ENCODE measurements at places on chromosomes 11 and 22. TPM values are rescaled to one million over a fixed set of nuclear protein-coding genes. Genes with fewer than 3 reads are reported as not detected.

- H3K36me3 ChIP-seq: no peaks in the 10 kb centered on the region
- DNase-seq: peak; percentile 61
These were observed 34.1 kb downstream of the MB start for GRCh38 chr22:35582861-35583670.

The LDHAL6A gene
- total RNA-seq: not detected

DNA sequence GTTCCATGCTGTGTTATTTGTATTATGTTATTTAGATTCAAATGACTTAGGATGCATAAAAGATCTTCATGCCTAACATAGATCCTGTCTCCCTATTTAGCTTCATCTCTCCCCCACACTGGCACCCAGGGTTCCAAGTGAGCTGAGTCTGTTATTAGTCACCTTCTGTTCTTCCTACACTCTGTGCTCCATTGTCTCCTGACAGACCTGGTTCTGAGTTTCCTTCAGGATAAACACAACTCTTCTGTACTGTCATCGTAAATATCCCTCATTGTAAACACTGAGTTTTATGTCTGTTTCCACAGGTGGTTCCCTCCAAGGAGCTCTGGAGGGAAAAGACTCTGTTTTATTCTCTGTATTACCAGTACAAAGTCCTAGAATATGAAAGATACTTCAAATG is 8.7 kb downstream of the MMP26 start:
- no peak overlapping the region for H3K4me3 ChIP-seq
- H3K27ac ChIP-seq: no peak overlapping the region
- no peaks in the 10 kb centered on the region for H3K27me3 ChIP-seq
- no peak for DNase-seq
- H3K4me1 ChIP-seq: no peaks in the 10 kb centered on the region
- no peaks in the 10 kb centered on the region for H3K36me3 ChIP-seq

DNA sequence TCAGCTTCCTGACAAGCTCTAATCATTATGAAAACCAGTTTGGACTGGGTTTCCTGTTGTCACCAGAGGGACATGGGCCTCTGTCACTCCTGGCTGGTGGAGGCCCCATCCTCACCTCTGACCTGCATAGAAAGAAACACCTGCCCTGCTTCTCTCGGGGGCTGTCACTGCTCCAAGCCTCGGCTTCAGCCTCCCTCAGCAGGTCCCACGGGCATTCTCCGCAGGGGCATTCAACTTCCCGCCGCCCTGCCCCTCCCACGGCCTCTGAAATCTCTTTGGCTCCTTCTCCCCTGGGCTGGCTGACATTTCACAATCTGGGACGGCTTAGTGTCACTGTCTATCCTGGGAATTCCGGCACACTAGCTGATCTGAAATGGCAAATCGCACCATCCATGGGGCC is 257.9 kb downstream of the CTTN start:
- H3K4me1 ChIP-seq: no peaks in the 10 kb centered on the region
- no peaks in the 10 kb centered on the region for H3K36me3 ChIP-seq
- DNase-seq: no peak
- H3K4me3 ChIP-seq: no peak overlapping the region
- H3K27me3 ChIP-seq: no peaks in the 10 kb centered on the region
- no peak overlapping the region for H3K27ac ChIP-seq

GRCh38 chr22:19466126-19466716 is 12.8 kb downstream of the UFD1 start:
- peaks cover 60% of the 10 kb centered on the region for H3K36me3 ChIP-seq
- H3K27ac ChIP-seq: no peak overlapping the region
- no peak for DNase-seq

The SLC7A4 gene
- total RNA-seq: not detected
